ENCODE measurements at places on chromosomes 1 and 21. TPM values are rescaled to one million over a fixed set of nuclear protein-coding genes. Genes with fewer than 3 reads are reported as not detected.

Gene LORICRIN
- polyA plus RNA-seq: 0.08 TPM

DNA sequence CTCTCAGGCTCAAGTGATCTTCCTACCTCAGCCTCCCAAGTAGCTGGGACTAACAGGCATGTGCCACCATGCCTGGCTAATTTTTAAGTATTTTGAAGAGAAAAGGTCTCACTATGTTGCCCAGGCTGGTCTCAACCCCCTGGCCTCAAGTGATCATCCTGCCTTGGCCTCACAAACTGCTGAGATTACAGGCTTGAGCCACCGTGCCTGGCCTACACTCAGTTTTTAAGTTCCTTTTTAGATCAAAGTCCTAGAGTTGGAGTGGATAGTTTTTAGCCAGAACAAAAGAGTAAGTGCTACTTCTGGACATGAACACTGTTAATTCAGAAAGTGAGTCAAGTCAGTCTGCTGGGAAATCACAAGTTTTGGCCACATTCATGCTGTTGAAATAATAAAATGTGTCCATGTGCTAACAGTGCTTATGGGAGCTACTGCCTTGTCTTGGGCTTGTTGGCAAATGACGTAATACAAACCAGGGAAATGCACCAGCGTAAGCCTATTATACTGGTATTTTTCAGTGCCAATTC is 84.2 kb downstream of the NDUFS5 start:
- peaks cover 6% of the 10 kb centered on the region for H3K4me1 ChIP-seq
- no peaks in the 10 kb centered on the region for H3K27me3 ChIP-seq
- no peak overlapping the region for H3K27ac ChIP-seq

DNA sequence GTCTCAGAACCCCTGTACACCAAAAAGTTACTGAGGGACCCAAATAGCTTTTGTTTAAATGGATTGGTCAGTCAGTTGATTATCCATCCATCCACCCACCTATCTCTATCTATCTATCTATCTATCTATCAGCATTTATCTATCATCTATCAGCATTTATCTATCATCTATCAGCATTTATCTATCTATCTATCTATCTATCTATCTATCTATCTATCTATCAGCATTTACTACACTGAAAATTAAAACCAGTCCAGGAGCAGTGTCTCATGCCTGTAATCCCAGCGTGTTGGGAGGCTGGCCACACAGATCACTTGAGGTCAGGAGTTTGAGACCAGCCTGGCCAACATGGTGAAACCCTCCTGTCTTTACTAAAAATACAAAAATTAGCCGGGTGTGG is 47.1 kb downstream of the CLSTN1 start:
- H3K4me3 ChIP-seq: no peak overlapping the region
- H3K4me1 ChIP-seq: no peaks in the 10 kb centered on the region
- DNase-seq: no peak
- H3K27ac ChIP-seq: no peak overlapping the region
- no peaks in the 10 kb centered on the region for H3K36me3 ChIP-seq
- H3K27me3 ChIP-seq: no peaks in the 10 kb centered on the region

Gene DENND2D
- 1.6 TPM for polyA plus RNA-seq

DNA sequence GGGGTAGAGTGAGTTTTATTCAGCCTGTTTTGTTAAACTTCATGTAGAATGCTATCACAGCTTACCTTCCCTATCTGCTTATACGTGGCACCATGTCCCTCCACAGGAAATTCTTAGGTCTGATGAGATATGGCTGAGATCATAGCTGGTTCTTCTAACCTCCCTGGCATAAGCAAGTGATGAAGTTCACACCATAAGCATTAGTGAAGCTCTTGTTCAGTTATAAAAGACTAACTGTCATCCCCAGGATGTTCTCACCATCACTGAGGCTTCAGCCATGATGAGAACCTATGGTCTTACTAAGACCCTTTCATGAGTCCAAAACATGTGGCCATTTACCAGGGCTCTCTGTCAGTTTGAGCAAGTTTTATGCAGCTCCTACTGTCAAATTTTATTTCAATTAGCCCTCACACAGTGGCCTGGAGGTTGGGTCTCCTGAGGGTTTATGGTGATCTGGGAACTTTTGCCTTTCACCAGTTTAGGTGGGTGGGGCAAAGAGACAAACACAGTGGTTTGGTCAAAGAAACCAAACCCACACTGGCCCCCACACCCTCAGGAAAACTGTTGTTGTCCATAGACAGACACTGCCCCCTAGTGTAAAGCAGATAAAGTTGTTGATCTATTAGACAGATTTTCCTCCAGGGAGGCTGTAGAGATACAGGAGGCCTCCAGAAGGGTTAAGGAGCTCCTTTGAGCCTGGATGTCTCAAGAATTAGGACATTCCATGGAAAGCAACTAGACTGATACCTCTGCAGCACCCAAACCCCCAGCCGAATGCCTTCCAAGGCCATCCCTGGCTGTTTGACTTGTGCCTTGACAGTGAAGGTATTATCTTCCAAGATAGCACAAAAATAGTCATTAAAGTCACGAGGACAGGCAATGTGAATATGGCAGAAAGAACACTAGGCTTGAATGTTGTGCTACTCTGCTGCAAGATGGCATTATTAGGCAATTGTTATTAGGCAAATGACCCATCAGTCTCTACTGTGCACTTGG is 5.0 kb downstream of the SLC22A15 start:
- H3K4me3 ChIP-seq: no peak overlapping the region
- H3K27me3 ChIP-seq: no peaks in the 10 kb centered on the region

Gene SPRR1B
- 0.23 TPM for polyA plus RNA-seq

DNA sequence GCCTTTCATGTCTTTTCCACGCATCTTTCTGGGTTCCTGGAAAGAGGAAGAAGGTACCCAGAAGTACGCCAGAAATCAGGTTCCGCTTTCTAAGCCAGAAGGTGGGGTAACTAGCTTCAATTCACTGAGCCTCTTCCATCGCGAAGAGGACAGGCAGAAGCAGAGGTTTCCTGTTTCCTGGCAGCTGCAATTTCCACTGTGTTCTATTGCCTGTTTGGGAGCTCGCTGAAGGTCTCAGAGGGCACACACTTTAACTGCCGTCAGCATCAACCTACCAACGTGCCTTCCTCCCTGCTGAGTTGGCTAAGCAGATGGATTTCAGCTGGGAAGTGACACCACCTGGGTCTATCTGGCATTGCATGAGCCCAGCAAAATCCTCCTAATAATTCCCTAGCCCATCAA is 10.0 kb downstream of the NCF2 start:
- no peaks in the 10 kb centered on the region for H3K27me3 ChIP-seq
- peaks cover 7% of the 10 kb centered on the region for H3K4me1 ChIP-seq
- no peak overlapping the region for H3K4me3 ChIP-seq
- H3K27ac ChIP-seq: no peak overlapping the region
- no peak for DNase-seq

Gene MAP3K7CL
- polyA plus RNA-seq: 0.08 TPM

Gene NBPF3
- polyA plus RNA-seq: 2.7 TPM

DNA sequence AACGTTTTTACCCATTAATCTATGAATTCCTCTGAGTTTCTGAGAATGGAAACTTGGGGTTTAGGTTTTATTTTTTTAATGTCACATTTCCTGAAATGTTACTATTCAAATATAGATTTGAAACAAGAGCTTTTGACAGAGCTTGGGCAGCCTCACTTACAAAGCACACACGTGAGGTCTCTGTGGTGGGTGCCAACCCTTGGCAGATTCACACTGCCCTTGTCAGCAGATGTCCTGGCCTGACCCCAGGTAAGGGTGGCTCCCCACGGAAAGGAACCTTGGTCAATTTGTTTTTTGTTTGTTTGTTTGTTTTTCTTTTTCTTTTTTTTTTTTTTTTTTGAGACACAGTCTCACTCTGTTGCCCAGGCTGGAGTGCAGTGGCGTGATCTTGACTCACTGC is 53.5 kb downstream of the FAAP20 start:
- H3K36me3 ChIP-seq: peaks cover 7% of the 10 kb centered on the region
- no peaks in the 10 kb centered on the region for H3K4me1 ChIP-seq
- no peak for DNase-seq
- no peak overlapping the region for H3K27ac ChIP-seq
- H3K4me3 ChIP-seq: no peak overlapping the region

- H3K4me3 ChIP-seq: peak overlapping the region; percentile 67
- peaks cover 35% of the 10 kb centered on the region for H3K27me3 ChIP-seq
- H3K4me1 ChIP-seq: peaks cover 17% of the 10 kb centered on the region
- H3K36me3 ChIP-seq: no peaks in the 10 kb centered on the region
Observed at GRCh38 chr1:36322041-36322785, 1.2 kb downstream of the EVA1B start.

GRCh38 chr1:112850034-112850757 is 105.8 kb downstream of the SLC16A1 start:
- no peak for DNase-seq
- H3K27ac ChIP-seq: no peak overlapping the region
- H3K4me1 ChIP-seq: peaks cover 6% of the 10 kb centered on the region
- no peaks in the 10 kb centered on the region for H3K36me3 ChIP-seq
- H3K4me3 ChIP-seq: peak overlapping the region; percentile 22
- H3K27me3 ChIP-seq: no peaks in the 10 kb centered on the region

Gene C4BPA
- not detected for polyA plus RNA-seq

DNA sequence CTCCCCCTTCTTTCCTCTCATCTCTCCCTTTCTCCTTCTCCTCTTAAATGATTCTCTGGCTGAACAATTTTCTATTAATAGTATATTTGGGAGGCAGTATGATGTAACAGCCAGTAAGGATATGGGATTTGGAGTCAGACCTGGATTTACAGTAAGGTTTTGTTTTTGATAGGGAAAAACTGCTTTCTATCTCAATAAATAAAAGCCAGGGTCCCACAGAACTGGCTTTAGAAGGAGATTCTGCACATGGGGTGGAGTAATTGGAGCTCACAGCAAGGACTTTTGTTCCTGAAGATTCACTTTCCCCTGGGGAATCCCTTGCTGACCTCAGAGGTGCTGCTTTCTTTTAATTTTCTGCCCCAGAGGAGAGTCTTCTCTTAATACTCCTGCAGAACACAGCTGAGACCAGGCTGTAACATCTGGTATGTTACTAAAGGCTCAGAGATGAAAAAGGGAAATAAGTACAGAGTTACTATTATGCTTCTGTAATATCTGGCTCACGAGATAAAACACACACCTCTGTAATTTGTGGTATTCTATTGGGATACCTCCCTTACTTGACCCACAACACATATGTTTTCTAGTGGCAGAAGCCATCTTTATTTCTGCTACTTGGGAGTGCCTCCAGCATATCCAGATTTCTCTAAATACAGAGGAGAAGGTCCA is 13.4 kb downstream of the EPB41 start:
- peak; percentile 22 for DNase-seq
- peaks cover 5% of the 10 kb centered on the region for H3K4me1 ChIP-seq
- no peak overlapping the region for H3K4me3 ChIP-seq
- H3K36me3 ChIP-seq: no peaks in the 10 kb centered on the region
- H3K27ac ChIP-seq: no peak overlapping the region

GRCh38 chr1:58805716-58806571 is 22.1 kb upstream of the JUN start:
- no peaks in the 10 kb centered on the region for H3K36me3 ChIP-seq
- no peaks in the 10 kb centered on the region for H3K27me3 ChIP-seq
- DNase-seq: no peak
- no peak overlapping the region for H3K27ac ChIP-seq
- H3K4me1 ChIP-seq: peaks cover 2% of the 10 kb centered on the region

Gene RCSD1
- 0.47 TPM for polyA plus RNA-seq

- H3K27me3 ChIP-seq: no peaks in the 10 kb centered on the region
- no peaks in the 10 kb centered on the region for H3K4me1 ChIP-seq
- DNase-seq: no peak
- no peaks in the 10 kb centered on the region for H3K36me3 ChIP-seq
- H3K4me3 ChIP-seq: no peak overlapping the region
- no peak overlapping the region for H3K27ac ChIP-seq
Observed at GRCh38 chr1:246471688-246472087, 35.4 kb downstream of the SMYD3 start.

All from H1 (cell line).